ENCODE measurements at places on chromosomes 5 and 9.

DNA sequence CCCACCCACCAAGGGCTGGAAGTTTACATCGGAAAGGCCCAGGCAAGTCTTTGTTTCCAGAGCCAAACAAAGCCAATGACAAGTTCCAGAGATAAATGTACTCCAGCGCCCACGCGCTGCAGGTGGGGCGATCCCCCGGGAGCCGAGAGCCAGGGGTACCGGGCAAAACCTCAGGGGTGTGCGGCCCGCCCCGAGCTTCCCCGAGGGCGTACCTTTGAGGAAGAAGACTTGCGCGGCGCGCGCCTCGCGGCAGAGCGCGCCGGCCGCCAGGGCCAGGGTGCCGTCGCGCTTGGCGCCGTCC is 671 bp downstream of the DUSP1 start:
- no peak for DNase-seq

GRCh38 chr9:4099976-4100735 is 199.7 kb downstream of the GLIS3 start:
- DNase-seq: no peak

GRCh38 chr5:157265714-157266285 is at the start of gene CYFIP2:
CYFIP2 (plus strand) TSS chr5:157266123; CDS start chr5:157285362, 19,239 bp downstream.
- DNase-seq: peak; percentile 96

- no peak for DNase-seq
Observed at GRCh38 chr5:151022511-151023018, 2.2 kb downstream of the GPX3 start.

GRCh38 chr5:1412163-1412562 is 33.1 kb downstream of the SLC6A3 start:
- no peak for DNase-seq

- DNase-seq: peak; percentile 90
Observed at GRCh38 chr9:111483858-111484571, at the start of gene ECPAS. ECPAS (minus strand) TSS chr9:111484383; CDS start chr9:111472918, 11,465 bp downstream.

- DNase-seq: no peak
Observed at GRCh38 chr9:110936719-110937452, 101.4 kb downstream of the LPAR1 start.

DNA sequence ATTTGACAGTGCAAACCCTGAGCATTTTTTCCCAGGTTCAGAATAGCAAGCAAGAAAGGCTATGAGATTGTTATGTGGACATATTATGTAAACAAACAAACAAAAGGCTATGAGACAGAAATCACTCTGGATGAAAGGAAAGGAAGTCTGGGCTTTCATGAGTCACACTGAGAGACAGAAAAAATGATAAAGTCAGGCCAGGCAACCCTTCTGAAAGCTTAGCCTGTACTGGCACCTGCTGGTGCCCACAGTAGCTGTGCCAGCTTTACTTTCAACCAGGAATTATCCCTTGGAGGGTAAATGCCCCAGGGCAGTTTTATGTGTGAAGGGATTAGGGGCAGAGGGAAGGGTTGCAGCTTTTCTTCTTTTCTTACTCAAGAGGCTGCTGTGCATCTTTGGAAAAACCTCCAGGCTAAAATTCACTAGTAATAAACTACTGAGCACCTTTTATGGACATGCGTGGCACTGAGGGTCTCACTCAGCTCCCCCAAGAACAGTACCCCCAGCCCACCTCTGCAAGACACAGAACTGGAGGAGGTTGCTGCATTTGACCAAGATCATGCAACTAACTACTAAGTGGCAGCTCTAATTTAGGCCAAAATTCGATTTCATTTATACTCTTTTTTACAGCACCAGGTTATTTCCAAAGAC is 41.7 kb downstream of the ACTL7B start:
- no peak for DNase-seq

DNA sequence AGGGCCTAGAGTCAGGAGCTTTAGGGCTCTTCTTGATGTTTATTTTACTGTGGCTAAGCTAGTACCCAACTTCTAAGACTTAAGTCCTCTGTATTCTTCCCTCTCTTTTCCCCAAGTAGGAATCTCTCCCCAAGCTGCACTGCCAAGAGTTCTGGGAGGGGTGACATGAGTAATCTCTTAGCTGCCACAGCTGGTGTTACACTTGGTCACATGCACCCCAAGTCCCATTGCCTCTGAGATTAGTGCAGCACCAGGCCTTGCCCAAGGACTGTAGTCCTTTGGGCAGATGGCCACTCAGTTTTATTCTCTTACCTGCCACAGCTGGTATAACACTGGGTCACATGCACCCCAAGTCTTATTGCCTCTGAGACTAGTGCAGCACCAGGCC is 114.7 kb upstream of the RIOK2 start:
- DNase-seq: no peak

- DNase-seq: no peak
Observed at GRCh38 chr5:135010502-135011354, 23.3 kb downstream of the PITX1 start.

- no peak for DNase-seq
Observed at GRCh38 chr9:70574151-70574837, 159.8 kb upstream of the KLF9 start.

DNA sequence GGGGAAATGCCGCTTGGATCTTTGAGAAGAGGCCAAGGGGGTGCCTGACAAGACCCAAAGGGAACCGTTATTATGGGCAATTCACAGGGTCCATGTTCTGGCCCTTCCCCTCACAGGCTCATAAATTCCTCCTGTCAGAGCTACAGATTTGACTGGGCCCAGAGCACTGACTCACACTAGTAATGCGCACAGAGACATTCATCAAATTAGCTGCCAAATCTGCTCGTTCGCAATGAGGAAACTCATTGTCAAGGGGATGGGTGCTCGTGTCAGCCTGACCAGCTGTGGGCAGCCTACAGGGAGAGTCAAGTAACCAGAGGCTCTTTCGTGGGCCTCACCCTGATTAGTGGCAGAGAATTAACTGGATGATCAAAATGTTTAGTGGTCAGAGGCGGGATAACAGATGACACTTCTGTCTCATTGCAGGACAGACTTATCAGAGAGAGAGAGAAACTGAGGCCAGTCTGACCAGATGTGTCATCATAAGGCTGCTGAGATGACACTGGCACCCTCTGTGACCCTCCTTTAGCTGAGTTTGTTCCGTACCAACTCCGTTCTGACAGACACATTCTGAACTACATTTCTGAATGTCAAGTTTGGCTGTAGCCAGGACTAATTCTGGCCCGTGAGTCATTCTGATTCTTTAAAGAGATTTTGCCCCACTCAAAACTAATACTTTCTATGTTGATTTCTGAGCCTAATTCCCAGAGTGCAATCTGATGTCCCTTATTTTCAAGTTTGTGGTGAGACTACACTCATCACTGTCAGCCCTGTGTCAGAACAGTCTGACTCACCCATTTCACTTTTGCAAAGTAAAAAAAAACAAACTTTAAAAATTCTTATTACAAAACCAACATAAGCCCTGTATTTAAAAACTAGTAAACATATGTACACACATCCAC is 377.1 kb downstream of the ACTL7B start:
- DNase-seq: no peak

DNA sequence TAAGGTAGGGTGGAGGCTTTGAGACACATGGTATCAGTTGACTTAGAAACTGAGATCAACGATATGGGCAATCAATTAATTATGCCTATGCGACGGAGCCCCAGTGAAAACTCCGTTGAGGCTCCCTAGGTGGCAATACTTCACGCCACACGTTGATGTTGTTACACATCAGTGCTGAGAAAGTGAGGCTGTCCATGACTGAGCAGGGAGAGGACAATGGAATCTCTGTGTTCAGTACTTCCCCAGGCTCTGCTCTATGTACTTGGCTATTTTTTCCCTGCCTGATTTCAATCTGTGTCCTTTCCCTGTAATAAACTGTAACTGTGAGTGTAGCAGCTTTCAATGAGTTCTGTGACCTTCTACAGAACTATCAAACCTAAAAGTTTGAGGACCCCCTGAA is 211.7 kb downstream of the SNCAIP start:
- no peak for DNase-seq

GRCh38 chr9:112621018-112621655 is 96.8 kb downstream of the INIP start:
- no peak for DNase-seq

GRCh38 chr5:132008961-132009680 is 2.3 kb downstream of the ACSL6 start:
- DNase-seq: no peak

DNA sequence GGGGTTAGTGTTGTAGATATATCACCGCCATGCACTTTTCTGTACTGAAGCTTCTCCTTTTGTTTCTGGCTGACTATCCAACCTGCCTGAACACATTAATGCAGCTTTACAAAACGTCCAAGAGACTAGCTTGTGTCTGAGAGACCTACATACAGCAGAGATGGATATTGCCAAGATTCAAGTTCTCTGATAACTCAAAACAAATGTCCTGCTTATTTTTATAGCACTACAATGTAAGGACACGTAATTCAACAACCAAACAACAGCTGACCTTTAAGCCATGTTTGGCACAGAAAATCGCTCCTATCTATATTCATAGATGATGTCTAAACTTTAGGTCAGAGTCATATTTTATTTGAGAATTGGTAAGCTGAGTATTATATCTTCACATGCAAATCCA is 76.2 kb upstream of the NTRK2 start:
- DNase-seq: no peak

GRCh38 chr9:108473209-108474112 is 382.3 kb downstream of the ACTL7B start:
- no peak for DNase-seq

DNA sequence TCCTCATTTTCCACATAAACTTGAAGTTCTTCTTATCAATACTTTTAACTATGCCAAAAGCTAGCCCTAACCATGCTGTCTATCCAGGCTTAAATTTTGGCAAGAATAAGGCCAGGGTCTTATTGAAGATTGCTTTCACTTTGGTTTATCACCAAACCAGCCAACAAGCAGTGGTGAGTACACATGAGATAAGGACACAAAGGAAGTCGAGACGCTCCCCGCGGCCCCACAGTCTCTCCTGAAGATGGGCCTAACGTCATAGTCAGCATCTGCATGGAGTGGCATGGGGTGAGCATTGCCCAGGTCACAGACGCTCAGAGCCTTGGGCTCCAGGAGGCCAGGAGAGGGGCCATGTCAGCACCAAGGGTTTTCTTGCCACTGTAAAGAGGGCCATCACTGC is 80.3 kb downstream of the ATPSCKMT start:
- DNase-seq: no peak

- DNase-seq: no peak
Observed at GRCh38 chr5:100464418-100464817, 70.8 kb upstream of the FAM174A start.

DNA sequence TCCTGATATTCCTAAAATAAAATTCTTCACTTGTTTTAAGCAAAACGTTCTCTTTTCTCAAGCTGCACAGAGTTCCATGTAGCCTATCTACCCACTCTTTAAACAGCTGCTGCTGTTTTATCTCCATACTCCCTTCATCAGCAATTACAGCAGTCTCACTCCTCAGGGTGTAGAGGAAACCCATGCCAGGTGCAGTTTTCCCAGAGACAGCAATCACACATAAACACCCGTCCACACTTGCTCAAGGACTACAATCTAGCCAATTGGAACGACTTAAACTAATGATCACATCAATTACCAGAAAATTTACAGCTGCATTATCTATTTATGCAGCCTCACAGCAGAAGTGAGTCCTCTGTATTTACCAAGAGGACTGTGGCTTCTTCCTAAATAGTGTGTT is 141.7 kb downstream of the HTR1A start:
- DNase-seq: no peak

DNA sequence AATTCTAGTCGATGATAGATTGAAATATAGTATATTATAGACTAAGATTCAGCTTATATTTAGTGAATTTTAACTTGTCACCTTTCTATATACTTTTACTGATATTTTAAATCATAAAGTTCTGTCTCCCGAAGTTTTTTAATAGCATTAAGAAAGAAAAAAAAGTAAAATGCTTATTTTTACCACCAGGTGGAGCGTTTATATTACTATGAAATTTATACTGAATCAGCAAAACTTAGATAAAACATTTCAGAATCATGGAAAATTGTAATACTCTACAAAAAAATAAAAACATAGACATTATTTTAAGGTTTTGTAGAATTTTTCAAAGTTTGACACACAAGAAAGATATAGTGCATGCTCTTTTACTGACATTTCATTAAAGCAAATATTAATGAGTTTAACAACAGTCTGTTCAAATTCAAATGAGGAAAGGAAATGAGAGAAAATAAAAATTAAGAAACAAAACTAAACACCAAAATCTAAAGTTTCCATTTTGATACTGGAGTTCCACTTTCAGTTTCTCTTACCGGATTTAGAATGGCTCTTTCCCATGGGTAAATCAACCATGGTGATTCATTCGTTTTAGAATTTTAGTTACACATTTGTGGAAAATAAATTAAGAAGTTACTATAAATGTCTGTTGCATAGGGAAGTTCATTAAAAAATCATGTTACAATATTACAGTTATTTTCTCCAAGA is 1035.3 kb downstream of the CDH12 start:
- no peak for DNase-seq

- DNase-seq: no peak
Observed at GRCh38 chr5:109412981-109413402, 3.2 kb upstream of the PJA2 start.

DNA sequence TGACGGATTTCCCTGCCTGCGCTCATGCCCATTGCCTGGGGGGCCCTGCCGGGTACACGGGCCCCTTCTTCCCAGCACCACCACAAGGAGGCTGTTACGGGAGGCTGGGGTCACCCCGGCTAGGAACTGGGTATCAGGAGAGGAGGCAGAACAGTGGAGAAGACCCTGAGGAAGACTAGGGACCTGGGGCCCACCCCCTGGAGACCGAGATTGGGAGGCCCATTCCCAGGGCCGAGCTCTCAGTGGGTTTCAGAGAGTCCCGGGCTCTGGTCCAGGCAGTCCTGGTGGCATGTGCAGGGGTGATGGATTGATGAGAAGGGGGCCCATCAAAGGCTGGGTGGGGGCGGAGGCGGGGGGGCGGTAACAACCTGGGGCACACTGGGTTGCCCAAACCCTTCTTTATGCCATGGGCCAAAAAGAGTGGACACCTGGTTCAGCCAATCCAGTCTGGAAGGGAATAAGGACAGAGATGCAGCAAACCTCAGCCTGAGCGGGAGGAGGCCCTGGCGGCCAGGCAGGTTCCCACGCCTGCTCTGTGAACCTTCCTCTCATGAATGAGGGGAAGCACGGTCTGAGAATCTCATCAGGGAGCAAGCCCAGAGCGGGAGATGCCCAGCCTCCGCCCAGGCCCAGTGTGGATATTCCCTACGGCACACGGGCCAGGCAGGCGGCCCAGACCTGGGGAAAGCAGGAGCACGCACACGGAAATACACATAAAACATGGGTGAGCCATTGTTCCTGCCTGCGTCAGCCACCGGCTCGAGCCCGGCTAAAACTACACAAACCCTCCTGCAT is 785 bp upstream of the P4HA2 start:
- no peak for DNase-seq

GRCh38 chr9:115964710-115965347 is 188.8 kb upstream of the PAPPA start:
- DNase-seq: no peak

- DNase-seq: no peak
Observed at GRCh38 chr9:8365029-8365428, 565.5 kb upstream of the DMAC1 start.

Data from activated CD4-positive, alpha-beta T cell treated with anti-CD3 and anti-CD28 coated beads, Interleukin-2, amount 10 ng/mL, durations not matched to agents 24 days and 14 days (primary cell).